ENCODE measurements at places on chromosomes 11 and 22.

- DNase-seq: no peak
Measured at GRCh38 chr11:11944444-11944843, 64.0 kb downstream of the DKK3 start.

DNA sequence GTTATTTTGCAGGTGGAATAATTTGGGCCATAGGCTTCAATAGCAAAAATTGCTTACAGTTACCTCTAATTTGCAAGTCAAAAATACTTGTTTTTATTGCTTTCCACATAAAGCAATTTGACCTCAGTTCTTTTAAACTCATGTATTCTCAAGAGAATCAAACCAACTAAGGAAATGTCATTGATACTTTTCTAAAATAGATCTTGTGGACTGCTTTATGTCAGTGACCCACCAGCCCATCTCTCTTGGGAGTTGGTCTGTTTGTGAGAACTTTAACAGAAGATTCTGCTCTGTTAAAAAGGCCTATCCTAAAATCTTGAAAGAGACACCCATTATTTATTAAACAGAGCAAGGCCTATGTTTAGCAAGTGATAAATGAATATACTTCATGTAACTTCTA, 75.2 kb downstream of the DDIAS start:
- no peak for DNase-seq

DNA sequence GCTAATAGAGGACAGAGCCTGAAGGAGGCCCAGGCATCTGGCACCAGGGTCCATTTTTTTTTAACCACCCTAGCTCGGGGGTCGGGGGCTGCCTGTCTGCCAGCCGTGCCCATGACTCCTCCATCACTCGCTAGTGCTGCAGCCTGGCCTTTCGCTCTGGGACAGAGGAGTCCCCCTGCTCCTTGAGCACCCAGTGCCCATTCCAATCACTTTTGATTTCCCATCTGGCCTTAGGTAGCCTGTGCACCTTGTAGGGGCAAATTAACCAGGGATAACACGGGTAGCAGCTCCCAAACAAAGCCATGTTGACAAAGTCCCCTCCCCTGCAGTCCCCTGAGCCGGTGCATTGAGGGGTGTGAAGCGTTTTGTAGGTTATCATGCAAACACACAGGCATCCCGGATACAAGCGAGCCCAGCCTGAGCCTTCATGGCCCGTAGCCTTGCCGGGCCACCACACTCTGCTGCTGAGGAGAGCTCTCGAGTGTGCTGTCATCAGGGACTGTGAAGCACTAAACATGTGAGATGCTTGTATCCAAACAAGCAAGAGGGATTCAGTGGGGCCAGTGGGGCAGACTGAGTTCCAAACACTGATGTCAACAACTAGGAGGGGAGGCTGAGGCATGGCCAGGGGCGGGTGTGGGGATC, 208.7 kb downstream of the DSCAML1 start:
- DNase-seq: no peak

DNA sequence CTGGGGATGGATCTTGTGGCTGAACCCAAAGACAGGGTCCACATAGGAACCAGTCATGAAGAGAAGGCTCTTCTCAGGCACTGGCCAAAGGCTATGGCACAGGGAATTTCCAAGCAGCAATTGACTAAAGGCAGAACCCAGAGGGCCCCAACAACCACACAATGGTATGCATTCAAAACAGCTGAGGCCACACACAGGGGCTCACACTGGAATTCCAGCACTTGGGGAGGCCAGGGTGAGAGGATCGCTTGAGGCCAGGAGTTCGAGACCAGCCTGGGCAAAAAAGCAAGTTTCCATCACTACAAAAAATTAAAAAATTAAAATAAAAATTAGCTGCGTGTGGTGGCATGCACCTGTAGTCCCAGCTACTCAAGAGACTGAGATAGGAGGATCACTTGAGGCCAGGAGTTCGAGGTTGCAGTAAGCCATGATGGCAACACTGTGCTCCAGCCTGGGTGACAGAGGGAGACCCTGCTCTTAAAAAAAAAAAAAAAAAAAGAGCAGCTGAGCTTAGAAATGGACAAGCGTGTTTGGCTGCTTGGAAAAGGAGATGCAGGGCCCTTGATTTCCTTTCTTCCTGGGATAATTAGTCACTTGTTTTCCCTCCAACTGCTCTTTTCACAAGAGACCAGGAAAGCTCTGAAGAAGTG, 44.6 kb downstream of the MYH9 start:
- DNase-seq: no peak

- DNase-seq: no peak
Measured at GRCh38 chr11:16832193-16832539, 93.7 kb downstream of the C11orf58 start.

GRCh38 chr11:70423523-70424505, 25.5 kb downstream of the CTTN start:
- no peak for DNase-seq

- DNase-seq: no peak
Measured at GRCh38 chr22:48084729-48085050, 1322.2 kb downstream of the TBC1D22A start.

DNA sequence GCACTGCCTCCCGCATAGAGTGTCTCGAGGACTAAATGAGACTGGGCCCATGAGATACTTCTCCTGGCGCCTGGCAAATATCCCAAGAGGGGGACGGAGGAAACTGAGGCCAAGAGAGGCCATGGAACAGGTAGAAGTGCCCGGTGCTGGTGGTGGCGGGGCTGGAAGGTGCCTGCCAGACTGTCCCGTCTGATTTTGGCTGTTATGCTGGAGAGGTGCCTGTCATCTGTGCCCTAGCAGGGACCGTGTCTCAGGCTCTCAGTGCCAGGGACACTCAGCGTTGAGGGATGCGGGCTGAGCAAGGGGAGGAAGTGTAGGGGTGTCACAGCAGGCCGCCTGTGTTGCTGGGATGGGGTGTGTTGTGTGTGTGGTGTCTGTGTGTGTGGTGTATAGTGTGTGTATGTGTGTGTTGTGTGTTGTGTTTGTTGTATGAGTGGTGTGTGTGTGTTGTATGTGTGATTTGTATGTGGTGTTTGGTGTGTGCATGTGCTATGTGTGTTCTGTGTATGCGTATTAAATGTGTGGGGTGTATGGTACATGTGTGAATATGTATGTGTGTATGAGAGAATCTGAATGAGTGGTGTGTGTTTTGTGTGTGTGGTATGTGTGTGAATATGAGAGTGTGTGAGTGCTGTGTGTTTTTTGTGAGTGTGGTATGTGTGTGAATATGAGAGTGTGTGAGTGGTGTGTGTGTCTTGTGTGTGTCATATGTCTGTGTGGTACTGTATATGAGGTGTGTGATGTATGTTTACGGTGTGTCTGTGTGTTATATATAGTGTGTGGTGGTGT, 21.3 kb upstream of the SHISAL1 start:
- DNase-seq: no peak

- no peak for DNase-seq
Measured at GRCh38 chr11:11963067-11963466, 45.4 kb downstream of the DKK3 start.

DNA sequence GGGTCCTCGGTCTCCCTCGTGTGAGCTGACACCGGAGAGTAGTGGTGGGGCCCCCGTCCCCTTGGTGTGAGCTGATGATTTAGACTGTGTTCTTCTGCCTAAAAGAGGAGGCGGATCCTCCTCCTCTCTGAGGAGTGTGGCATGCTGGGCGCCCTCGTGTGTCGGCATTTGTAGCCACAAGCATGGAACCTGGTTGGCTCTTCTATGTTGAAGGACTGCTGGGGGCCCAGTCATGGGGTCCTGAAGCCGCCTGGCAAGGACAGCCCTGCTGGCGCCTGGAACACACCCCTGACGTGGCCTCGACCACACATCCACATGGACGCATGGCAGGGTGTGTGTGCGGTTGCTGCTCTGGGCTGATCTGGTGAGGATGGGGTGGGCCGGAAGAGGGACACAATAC, 50.2 kb downstream of the AP2A2 start:
- DNase-seq: no peak

DNA sequence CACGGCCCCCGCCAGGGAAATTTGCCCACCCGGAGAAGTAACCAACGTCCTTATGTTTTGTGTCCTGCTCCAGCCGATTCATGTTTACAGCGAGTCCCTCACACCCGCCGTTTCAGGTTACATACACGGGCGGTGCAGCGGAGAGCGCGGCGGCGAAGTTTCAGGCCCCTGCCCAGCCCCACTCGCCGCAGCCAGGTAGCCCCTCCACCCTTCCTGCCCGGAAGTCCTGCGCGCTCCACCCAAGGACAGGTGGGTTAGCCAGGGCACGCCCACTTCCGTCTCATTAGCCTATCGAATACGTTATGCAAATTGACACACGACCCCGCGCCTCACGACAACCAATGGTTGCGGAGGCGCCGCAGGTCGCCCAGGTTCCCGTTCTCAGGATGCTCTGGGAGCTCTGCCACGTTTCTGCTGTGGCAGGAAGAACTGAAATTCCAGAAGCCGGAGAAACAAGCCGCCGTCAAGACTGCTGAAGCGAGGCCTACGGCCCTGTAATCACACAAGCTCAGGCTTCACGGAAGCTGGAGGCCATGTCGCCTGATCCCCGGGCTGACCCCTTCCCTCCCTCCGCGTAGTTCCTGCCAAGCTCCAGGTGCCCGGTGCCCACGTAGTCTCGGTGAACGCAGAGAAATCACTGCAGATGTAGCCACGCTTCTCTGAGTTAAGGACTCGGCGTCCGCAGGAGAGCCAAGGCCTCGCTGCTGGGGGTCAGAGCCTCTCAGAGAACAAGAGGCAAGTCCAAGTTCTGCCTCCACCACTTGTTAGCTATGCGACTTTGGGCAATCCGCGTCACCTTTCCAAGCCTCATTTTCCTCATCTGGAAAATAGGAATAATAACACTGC, 22.4 kb upstream of the MYH9 start:
- DNase-seq: peak; percentile 85

DNA sequence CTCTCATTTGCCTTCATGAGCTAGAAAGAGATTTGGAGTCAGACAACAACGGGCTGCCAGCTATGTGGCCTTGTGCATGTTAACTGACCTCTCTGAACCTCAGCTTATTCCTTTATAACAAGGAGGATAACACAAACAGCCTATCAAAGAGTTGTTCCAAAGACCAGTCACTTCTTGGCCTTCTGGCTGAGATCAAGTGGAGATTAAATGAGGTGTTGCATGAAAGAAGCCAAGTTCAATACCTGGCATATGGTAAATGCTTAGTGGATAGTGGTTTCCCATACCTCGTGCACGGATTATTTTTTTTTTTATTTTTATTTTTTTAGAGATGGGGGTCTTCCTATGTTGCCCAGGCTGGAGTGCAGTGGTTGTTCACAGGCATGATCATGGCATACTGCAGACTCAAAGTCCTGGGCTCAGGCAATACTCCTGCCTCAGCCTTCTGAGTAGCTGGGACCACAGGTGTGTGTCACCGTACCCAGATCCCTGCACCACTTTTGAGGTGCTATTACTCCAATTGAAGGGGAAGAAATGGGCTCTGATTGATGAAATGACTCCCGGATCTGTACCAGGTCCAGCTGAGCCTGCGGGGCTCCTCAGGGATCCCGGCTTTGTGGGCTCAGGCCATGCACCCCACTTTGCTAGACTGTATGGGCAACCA, 4.9 kb downstream of the LGALS1 start:
- no peak for DNase-seq

- DNase-seq: no peak
Measured at GRCh38 chr22:37358917-37359316, 68.4 kb downstream of the ELFN2 start.

GRCh38 chr11:17012712-17013547, 1.3 kb downstream of the PLEKHA7 start:
- no peak for DNase-seq

DNA sequence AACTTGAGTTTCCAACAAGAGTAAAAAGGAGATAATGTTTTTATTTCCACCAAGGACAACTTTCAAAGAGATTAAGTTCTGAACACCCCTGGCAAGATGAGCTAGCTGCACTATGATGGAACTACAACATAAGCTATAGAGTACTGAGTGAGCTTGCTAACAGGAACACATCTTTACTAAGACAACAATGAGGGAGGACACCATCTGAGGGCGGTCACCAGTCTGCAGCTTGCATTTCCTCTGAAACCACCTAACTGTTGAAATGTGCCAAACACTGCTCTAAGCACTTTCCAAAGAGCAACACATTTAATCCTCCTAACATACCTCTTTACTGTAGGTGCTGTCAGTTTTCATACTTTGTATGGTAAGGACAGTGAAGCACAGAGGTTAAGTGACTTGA, 68.4 kb downstream of the TCF20 start:
- DNase-seq: no peak

DNA sequence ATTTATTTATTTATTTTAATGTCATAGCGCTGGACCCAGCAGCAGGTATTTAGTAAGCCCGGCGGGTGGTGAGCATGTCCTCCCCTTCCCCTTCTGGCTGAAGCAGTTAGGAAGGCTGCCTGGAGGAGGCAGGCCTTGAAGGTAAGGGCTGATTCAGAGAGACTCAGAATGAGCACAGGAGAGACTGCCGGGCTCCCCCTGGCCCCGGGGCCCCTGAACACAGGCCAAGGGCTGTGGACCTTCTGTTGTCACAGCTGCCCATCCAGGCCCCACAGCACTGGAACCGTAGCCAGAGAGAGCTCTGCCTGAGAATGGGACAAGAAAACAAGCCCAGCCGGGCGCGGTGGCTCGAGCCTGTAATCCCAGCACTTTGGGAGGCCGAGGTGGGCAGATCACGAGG, 52.8 kb downstream of the KCNJ4 start:
- no peak for DNase-seq

- no peak for DNase-seq
Measured at GRCh38 chr22:35971456-35972119, 57.0 kb downstream of the RBFOX2 start.

GRCh38 chr22:29268511-29269229, 602 bp downstream of the EWSR1 start:
- DNase-seq: peak; percentile 72

DNA sequence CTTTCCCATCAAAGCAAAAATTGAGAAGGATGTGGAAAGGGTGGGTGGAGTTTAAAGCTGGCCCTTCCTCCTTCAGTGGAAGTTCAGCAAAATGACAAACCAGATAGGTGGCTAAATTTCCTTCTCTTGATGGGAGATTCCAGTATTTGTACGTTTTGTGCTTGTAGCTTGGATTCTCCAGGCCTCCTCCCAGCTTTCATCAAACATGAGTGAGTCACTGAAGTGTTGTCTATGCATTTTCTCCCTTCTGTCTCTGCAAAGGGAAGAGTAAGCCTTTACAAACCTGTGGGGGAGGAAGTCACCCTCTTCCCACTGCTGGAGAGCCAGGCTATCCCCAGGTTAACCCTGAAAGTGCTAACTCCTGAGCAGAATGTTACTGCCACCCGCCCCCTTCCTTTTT, 6.4 kb downstream of the MARK2 start:
- no peak for DNase-seq

DNA sequence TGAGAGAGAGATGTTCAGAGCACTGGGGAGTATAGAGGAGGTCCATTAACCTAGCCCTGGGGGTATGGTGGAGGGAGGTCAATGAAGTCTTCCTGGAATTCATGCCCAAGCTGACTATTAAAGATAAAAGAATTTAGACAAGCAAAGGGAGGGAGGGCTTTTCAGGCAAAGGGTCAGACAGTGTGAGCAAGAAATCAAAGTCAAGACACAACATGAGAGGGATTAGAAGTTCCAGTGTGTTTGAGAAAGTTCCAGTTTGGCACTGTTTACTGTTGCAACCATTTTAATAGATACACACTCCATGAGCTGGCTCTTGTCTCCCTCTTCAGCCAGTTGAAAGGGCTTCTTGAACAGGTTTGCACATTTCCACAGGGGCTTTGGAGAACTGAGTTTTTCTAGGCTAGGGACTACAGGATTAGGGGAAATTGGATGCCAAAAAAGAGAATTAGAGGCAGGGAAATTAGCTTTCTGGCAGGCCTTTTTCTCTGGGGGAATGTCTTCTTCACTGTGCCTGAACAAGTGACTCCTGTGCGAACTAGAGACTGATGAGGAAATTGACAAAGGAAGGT, 14.7 kb upstream of the NNMT start:
- no peak for DNase-seq

All from RPMI8226 (cell line).